GM12864 (cell line): ENCODE measurements at places on chromosomes 1 and 21.

DNA sequence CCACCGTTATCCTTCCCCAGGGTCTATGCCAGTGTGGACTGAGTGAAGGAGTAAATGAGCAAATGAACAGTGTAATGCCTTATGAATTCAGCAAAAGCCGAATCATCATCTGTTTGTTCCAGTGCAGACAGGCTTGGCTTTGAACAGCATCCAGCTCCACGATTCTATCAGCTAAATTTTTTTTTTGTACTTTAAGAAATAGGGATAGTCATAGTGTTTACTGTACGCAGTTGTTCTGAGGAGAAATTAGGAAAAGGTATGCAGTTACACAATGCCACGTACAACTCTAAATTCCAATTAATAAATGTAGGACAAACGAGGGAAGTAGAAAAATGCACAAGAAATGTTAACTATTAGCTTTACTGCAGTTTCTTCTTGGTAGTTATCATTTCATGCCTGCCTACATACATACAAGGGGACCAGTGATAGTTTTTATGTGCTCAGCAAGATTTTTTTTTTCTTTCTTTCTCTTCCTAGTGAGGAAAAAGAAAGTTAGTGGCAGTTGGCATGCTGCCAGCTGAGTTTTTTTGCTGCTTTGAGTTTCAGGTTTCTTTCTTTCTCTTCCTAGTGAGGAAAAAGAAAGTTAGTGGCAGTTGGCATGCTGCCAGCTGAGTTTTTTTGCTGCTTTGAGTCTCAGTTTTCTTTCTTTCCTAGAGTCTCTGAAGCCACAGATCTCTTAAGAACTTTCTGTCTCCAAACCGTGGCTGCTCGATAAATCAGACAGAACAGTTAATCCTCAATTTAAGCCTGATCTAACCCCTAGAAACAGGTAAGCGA lies at the start of gene IFI44L:
TSS of gene IFI44L (plus strand) at position 646 of the 777 bp plus-strand sequence. CDS start 7,468 bp downstream, outside the sequence.
- peak; percentile 60 for DNase-seq

GRCh38 chr1:226598455-226598849 lies 49.9 kb downstream of the STUM start:
- no peak for DNase-seq

GRCh38 chr1:226429858-226430715 lies 22.2 kb upstream of the PARP1 start:
- DNase-seq: no peak

DNA sequence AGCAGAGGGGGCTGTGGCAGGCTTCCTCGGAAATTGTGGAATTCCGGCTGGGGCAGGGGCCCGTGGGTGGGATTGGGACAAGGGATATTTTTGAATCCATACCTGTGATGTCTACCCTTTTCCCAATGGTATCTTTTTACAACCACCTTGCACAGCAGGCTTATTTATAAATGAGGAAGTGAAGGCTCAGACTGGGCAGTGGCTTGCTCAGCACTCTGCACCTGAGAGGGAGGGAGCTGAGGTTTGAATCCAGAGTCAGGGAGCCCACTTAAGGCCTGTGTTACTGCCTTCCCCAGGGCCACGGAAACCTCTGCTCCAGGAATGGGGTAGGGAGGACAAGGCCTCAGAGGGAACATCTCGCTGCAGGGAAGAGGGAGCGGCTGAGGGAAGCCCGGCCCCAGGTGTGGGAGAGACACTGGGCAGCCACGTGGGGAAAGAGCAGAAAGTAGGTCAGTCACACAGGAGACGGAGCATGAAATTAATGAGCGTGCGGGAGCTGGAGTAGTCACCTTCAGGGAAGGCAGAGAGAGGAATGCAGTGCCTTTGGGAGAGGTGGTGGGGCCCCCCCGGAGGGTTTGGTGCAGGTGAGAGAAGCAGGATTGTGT lies 35.4 kb upstream of the SCMH1 start:
- no peak for DNase-seq

- DNase-seq: no peak
These were observed 35.4 kb downstream of the CHRM3 start for GRCh38 chr1:239421811-239422210.

DNA sequence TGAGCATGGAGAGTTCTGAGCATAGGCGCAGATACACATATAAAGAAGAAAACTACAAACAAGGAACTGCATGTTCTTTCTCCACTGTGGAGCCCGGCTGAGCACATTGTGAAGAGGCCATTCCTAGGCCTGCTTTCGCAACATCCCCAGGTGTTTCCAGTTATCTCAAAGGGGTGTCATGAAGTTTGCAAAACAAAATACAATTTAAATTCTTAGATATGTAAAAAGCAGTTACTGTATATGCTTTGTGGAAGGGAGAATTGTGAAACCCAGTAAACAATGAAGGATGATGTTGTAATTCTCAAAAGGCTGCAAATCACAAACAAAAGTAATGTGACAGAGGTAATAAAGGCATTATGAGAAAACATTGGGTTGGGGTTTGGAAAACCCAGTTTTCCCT lies 98.6 kb upstream of the ZNF644 start:
- no peak for DNase-seq

DNA sequence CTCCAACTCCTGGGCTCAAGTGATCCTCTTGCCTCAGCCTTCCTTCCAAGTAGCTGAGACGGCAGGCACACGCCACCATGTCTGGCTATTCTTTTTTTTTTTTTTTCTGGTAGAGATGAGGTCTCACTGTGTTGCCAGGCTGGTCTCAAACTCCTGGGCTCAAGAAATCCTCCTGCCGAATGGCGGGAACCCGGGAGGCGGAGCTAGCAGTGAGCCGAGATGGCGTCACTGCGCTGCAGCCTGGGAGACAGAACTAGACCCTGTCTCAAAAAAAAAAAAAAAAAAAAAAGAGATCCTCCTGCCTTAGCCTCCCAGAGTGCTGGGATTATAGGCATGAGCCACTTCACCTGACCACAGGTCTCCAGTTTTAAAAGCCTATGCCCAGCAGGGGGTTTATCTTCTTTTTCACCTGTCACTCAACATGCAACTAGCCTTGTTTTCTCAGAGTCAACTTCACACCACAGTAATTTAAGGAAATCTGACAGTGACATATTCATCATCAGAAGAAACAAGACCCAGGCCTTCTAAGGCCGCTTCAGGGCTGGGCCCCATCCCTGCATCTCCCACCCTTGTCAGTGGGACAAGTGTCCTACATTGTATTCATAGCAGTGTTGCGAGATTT lies 38.3 kb upstream of the GALNT2 start:
- DNase-seq: no peak

GRCh38 chr21:26169611-26170470 lies 729 bp downstream of the APP start:
- DNase-seq: no peak

DNA sequence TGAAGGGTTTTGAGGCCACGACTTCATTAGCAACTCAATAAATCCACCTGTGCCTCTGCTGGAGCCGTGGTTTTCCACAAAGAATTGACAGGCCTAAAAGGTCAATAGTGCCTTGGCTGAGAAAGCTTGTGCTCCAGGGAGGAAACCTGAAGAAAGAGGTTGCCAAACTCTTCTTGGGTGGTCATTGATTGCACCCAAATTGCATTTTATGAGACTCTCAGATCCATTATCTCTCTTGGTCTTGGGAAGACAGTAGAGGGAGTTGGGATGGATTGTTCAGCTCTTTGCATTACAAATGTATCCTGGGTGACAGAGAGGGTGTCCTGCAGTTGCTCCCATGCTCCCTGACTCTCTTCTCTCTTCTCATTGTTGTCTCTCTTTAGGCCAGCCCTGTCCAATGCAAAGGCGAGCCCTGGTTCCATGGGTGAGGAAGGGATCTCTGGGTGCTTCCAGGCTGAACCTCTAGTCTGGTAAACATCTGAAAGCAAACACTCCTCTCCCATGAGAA lies 46.1 kb upstream of the HTR1D start:
- DNase-seq: no peak

- DNase-seq: no peak
These were observed 109.8 kb downstream of the ELAVL4 start for GRCh38 chr1:50218344-50219120.

DNA sequence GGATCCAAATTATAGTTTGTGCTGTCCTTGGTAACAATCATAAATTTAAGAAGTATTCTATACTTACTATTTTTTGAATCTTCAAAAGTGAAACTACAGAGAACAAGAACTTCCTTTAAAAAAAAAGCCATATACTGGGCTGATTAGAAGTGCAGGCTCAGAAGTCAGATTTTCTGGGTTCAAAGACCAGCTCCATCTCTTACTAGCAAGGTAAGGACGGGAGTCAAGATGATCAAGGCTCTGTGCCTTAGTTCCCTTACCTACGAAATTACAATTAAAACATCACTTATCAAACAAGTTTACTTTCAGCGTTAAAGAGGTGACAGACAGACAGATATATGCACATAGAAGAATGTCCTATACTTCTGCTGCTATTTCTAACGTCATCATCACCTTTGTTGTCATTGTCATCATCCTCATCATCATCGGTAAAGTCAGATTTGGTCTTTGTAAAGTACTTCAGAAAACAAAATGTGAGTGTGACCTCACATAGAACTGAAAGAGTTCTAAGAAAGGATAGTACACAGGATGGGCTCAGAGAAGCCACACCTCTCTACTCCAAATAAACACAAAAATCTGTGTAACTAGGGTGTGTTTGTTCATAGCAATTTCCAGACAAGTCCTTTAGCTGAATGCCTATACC lies 178.7 kb downstream of the VAV3 start:
- no peak for DNase-seq

- DNase-seq: no peak
These were observed 35.5 kb downstream of the ITGB3BP start for GRCh38 chr1:63487336-63488065.

- no peak for DNase-seq
These were observed 154.0 kb upstream of the WNT4 start for GRCh38 chr1:22296701-22297591.

DNA sequence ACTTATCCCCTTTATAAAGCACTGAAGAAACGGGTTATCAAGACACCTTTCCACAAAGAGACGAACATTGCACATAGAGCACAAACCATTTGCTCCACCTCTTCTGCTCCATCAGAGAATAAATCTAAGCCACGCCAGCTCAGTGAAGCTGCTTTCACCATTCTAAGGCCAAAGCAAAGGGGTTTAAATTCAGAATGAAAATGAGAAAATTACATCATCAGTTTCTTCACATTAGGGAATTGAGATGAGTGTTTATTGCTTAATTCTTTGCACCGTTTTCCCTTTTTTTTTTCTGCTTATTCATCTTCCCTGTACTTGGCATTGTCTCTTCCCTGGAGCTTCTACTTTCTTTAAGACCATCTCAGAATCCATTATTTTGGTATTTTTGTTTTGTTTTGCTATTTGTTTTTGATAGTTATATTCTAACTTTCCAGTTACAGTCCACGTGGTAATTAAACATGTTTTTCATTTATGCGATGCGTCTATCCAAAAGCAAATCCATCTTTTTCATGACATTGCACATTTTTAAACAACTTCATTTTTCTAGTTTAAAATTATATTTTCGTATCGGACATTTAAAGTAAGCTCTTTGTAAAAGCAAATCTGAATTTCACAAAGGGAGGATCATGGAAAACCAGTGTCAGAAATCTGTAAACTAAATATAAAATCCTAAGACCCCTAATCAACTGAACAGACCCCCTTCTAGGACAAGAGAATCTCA lies 1.9 kb upstream of the OR2T34 start:
- no peak for DNase-seq

- no peak for DNase-seq
These were observed 32.1 kb upstream of the HIVEP3 start for GRCh38 chr1:41950820-41951219.

DNA sequence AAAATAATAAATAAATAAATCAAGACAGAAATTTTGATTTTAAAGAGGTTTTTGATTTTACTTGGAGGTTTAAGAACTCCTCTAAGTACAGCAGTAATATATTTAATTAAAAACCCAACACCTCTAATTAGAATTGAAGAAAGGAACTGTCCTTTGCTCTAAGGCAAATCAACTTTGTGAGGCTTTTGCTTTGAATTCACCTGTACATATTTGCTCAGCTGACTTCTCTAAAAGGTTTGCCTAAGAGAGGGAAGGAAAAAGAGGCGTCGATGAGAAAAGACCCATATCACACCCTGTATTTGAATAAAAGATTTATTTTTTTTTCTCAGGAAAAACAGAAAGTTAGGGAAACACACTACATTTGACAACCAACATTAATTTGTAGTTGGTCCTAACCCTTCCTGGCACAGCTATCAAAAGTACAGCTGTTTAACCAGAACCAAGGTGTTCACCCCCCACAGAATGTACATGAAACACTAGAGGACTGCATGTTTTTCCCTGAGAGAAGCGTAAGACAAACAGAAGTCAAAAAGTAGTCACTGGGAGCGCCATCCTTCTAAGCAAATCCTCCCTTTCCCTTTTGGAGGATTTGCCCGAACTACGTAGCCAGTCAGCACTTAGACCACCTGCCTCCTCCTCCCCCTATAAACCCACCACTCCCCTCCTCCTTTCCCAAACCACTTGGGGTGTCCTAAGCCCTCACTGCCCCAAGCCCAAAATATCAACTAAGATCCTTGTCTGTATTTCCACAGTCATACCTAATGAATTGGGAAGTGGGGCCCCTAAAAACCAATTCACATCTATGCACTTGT lies 4.9 kb downstream of the MCL1 start:
- no peak for DNase-seq

DNA sequence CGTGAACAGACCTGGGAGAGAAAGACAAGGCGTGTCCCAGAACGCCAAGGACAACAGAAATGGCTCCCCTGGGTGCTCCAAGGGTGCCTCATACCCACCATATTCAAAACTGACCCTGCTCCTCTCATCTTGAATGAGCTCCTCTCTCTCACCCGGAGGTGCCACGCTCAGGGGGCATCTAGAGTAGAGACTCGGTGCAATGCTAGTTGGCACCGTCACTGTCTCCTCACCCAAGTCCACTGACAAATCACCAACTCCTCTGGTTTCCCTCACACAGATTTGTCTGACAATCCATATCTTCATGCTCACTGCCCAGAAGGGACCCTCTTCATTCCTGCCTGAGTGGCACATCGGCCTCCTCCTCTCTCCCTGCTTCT lies 5.0 kb downstream of the TMEM125 start:
- no peak for DNase-seq

GRCh38 chr1:236063551-236063918 lies 1.4 kb downstream of the NID1 start:
- no peak for DNase-seq

- no peak for DNase-seq
These were observed 3.2 kb downstream of the DPT start for GRCh38 chr1:168725831-168726230.

DNA sequence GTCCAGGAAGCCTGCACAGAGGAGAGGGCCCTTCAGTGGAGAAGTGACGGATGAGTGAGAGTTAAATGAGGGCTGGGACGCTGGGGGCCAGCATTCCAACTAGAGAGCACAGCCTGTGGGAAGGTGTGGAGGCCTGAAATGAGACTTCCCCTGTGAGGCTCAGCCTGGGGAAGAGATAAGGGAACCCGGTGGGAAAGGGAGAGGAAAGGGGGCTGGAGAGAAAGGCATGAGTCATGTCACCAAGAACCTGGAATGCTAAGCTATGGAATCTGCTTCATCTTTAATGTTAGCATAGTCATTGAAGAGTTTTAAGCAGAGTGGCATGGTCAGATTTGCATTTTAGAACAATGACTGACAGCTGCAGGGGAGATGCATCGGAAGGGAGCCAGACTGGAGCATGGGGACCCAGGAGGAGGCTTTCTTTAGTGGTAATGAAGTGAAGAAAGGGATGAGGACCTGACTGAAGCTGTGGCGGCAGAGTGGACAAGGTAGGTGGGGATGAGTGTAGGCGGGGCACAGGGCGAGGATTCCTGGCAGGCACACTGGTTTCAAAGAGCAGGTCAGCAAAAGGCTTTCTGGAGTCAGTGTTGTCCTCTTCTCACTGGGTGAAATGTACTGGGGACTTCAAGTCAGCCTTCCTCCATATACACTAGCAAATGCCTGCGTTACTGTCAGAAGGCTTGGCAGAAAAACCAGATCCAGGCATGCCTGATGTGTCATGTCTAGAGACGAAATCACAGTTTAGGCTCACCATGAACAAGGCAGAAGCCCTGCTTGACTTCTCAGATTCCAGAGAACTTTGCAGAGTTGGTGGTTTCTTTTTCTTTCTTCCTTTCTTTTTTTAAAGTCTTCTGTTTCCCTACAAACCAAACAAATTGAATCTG lies 8.0 kb downstream of the RGL1 start:
- no peak for DNase-seq
